ENCODE measurements at places on chromosomes 7 and 10. TPM values are rescaled to one million over a fixed set of nuclear protein-coding genes. Genes with fewer than 3 reads are reported as not detected.

XRCC2 gene
- 5.5 TPM for total RNA-seq

PNLIPRP2 gene
- total RNA-seq = not detected

PRKAR2B gene
- 0.44 TPM for total RNA-seq

DNA sequence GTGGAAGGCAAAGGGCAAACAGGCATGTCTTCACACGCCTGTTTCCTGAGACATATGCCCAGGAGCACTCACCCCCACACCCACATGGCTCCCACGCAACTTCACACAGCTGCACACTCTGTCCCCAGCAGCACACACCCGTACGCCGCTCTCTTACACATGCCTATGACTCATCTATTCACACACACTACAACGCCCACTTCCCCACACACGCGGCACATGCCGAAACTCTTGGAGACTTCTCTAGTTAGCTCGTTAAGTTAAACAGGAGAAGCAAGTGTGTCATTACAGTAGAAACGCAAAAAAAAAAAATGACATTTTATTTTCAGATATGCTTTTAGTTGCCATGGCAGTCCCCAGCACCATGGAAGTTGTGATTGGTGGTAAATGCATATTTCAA, 6.7 kb downstream of the CALN1 start:
- peak; percentile 5 for DNase-seq

DNA sequence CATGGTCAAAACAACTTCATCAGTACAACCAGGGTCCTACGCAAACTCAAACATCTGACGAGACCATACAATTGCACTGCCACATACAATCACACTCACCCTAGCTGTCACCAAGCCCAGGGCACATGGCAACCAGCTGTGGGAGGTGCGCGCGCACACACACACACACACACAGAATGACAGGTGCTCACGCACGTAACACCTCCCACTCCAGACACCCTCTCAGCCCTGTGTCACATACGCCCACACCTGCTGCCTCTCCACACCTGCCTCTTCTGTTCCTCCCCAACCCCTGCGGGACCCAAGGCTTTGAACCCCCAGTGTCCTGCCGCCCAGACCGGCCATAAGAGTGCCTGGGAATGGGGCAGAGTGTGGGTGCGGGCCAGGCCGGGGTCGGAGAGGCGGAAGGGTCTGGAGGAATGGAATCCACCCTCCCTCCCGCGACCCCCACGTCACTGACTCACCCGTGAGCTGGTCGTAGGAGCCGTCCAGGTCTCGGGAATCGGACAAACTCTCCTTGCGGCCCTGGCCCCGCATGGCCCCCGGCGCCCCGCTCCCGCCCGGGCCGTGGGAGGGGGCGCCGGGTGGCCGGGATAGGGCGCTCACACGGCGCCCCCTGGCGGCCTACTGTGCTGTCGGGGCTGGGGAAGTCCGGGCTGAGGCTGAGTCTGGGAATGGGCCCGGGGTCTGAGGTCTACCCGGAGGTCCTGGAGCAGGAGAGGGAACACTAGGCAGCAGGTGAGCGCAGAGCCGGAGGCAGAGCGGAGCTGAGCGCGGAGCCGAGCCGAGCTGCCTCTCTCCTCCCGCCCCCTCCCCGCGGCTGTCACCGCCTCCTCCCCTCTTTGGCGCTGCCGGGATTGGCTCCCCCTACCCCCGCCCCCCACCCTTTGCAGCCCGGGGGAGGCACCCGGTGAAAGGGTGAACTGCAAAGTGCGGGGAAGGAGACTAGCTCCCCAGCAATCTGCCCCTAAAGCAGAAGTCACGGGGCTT, at the start of gene KCNIP2:
Gene KCNIP2, minus strand, starts transcription at position 769 of the 990 bp plus-strand sequence. Its CDS starts 232 bp downstream, at position 537.
- DNase-seq = no peak

DNA sequence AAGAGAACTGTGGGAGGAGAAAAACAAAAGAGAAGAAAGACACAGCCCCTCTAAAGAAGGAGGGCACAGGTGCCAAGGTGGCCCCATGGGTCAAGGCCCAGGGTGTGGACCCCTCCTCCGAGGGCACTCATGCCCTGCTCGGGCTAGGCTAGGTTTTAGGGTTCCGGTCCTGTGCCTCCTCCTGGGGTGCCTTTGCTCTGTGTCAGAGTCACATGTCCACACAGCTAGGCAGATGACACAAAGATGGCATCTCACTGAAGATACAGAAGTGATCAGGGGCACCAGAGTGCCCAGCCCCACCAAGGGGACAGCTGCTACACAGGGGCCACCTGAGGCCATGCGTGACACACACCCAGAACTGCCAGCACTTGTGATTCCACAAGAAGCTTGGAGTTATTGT, 116.4 kb upstream of the PPIF start:
- DNase-seq = no peak

GRCh38 chr7:29812185-29812876, 6.0 kb downstream of the WIPF3 start:
- peak; percentile 9 for DNase-seq

DNA sequence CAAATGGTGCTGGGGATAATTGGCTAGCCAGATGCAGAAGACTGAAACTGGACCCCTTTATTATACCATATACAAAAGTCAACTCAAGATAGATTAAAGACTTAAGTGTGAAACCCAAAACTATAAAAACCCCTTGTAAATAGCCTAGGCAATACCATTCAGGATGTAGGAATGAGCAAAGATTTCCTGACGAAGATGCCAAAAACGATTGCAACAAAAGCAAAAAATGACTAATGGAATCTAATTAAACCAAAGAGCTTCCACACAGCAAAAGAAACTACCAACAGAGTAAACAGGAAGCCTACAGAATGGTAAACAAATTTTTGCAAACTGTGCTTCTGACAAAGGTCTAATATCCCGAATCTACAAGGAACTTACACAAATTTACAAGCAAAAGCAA, 30.9 kb upstream of the PLXDC2 start:
- DNase-seq = no peak

DNA sequence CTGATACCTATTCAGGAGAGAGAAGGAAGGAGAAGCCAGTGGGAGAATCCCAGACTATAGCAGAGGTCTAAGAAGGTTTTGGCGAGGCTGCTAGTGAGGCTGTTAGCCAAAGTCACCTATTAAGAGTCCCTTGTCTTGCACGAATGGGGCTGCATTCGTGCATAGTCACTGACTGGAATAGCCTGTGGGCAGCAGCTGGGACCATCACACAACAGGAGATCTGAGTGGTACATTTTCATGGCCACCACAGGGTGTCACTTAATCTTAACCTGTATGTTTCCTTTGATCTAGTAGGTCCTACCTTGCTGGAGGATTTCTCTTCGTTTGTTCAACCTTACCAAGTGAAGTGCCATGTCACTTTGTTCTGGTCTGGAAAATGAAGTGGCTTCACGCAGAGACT, 319.9 kb downstream of the BMPER start:
- DNase-seq = no peak
